ENCODE measurements at places on chromosomes 2 and 18.
A peak's percentile ranks its signal among the peaks of the same experiment; 100 is the strongest.

DNA sequence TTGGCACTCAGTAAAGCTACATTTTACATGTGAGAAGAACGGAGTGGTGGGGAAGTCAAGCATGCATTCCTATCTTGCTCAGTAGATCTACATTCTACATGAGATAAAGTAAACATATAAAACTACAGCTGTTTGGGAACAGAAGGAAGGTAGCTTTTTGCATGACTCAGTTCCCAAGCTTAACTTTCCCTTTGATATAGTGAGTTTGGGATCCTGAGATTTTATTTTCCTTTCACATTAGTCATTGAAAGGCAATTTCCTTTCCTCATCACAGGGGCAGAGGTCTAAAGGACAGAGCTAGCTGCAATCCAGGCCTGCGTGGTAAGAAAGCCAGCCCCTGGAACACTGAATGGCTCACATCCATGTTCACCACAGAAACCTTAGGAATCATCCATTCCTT is 257.2 kb downstream of the SRBD1 start:
- no peak for DNase-seq

DNA sequence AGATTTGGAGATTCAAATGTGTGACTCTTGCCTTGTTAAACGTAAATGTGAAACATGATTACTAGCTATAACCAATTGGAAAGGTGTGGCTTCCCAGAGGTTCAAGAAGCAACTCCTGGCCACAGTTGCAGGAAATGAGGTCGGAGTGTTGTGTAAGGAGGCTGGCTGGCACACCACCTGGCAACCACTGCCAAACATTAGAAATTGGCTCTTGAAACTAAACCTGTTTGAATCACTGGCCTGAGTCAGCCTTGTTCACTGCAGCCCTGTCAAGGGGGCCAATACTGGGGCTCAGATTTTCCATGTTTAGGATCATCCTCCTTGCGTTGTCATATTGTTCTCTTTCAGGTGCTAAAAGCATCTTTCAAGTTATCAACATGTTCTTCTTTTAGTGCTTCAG is 206.3 kb downstream of the ARL6IP6 start:
- no peak for DNase-seq

DNA sequence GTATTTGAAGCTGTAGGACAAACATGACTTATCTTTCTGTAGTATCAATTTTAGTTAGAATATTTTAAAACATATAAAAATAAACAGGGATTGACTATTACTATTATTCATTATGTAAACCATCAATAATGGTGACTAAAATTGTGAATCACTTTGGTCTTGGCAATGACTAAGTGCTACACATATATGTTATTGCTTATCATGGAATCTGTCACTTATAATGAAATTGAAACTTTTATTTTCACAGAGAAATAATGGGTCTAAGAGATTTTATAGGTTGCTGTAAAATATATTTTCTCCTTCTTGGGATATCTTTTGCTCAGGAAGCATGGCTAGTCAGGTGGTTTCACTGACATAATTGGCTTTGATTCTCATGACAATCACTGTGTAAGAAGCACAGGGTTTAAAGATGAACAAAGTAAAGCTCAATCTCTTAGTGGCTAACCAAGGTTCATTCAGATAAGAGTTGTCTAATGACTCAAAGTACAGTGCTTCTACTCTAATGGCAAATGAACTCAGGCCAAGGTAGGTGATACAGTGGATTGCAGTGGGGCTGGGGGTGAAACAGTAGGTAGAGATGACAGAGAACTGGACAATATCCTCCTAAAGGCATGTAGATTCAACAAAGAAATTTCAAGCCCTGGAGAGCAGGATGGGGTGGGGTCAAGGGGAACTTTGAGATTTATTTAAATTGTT is 98.6 kb upstream of the FANCL start:
- no peak for DNase-seq

GRCh38 chr18:32520771-32521170 is 50.1 kb upstream of the GAREM1 start:
- DNase-seq, result no peak

DNA sequence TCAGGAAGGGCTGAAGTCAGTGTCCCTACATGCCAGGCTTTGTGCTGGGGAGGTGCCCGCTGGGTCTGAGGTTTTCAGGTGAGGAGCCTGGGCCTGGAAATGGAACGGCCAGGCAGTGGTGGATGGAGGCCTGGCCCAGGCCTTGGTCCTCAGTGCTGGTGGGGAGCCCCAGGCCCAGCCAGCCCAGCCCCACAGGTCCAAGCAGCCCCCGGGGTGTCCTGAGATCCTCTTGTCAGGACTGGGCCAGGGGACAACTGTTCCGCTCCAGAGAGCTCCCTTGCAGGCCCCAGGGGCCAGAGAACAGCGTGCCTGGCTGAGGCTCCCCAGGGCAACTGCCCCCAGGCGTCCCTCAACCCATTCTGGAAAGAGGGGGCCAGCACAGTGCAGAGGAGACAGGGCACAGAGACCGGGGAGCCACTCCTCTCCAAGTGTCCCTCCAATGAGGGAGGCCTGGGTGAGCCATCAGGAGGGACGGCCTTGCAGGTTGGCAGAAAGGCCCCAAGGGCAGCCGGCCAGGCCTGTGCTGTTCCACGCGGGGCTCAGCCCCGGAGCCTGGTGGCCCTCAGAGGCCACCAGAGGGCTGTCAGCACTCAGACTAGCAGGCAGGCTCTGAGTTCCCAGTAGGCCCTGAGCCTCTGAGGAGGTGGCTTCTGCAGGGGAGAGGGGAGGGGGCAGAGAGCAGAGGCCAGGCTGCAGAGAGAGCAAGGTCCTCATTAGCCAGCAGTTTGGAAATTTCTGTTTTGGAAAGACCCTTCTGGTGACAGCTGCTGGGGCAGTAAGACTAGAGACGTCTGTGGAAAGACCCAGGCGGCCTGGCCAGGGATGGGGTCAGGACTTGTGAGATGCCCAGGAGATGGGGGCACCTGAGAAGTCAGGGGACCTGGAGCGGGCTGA is 29.4 kb upstream of the SNED1 start:
- no peak for DNase-seq

DNA sequence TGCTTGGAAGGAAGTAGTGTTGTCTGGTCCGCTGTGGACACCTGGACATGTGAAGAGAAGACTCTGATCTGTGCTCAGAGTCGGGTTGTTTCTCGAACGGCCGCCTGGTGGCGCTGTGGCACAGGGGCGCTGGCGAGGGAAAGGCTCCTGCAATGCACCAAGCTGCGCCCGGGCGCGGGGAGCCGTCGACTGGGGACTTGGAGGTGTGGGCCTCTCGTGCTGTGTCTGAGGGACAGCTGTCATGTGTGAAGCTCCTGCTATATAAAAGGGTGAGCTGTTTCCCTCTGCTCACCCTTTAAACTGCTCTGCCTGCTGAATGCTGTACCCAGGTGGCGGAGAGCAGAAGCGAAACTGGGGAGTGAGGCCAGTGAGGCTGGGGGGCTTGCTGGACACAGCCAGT is 44.0 kb downstream of the GNAL start:
- DNase-seq, result no peak

GRCh38 chr2:142868229-142868762 is 9.2 kb upstream of the KYNU start:
- DNase-seq, result peak; percentile 78

DNA sequence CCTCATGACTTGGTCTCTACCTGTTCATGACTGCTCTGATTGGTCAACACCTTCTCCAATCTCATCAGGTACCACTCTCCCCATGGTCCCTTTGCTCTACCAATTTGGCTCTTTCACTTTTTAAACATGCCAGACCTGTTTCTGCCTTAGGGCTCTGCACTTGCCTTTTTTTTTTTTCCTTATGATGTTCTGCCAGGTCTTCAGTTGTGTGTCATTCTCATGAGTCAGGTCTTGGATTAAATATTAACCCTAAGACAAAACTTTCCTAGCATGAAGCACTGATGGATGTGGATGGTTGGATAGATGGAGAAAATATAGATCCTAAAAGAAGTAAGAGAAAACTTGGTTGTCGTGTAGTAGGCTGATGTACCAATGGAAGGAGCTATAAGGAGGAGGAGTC is 219.3 kb downstream of the TTC32 start:
- no peak for DNase-seq

GRCh38 chr2:235234736-235235135 is 259.1 kb upstream of the AGAP1 start:
- DNase-seq, result no peak

- DNase-seq, result no peak
These were observed 44.7 kb downstream of the ITSN2 start for GRCh38 chr2:24315669-24316068.

GRCh38 chr2:122323927-122324326 is 568.5 kb downstream of the TSN start:
- no peak for DNase-seq

DNA sequence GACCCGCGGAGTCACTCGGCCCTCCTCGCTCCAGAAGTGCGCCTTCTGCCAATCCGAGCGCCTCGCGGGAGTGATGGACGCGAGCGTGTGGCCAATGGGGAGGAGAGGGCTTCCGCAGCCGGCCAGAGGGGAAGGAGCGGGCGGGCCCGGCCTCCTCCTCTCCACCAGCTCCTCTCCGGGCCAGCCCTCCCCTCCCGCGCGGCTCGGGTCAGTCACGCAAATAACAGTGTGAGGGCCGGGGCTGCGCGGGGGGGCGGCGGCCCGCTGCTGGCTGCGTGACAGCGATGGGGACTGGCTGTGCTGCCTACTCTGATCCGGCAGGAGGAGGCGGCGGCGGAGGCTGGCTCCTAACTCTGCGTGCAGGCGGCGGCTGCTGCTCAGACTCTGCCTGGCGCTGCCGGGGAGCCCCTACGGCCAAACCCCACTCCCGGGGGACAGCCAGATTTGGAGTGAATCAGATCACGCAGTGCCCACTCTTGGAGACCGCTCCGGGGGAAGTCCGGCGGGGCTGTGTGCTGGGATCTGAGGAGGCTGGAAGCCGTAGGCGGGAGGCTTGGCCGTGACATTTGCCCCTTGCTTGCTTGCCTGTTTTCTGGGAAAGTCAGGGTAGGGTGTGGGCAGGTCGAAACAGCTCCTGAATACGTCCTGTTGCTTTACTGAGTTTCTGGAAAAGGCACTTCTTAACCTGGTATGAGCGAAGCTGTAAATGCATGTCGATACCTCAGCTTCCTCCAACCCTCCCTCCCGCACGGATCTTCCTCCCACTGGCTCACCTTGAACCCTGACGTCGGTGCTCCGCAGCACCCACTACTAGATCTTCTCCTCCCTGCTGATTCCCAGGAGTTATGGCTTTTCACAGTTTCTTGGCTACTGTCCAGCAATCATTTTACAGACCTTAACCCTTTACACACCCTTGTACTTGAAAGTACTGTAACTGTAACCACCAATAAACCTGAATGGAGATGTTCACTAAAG is 97.9 kb upstream of the SERTAD2 start:
- DNase-seq, result peak; percentile 98

- no peak for DNase-seq
These were observed 47.1 kb upstream of the CCDC150 start for GRCh38 chr2:196592331-196592910.

DNA sequence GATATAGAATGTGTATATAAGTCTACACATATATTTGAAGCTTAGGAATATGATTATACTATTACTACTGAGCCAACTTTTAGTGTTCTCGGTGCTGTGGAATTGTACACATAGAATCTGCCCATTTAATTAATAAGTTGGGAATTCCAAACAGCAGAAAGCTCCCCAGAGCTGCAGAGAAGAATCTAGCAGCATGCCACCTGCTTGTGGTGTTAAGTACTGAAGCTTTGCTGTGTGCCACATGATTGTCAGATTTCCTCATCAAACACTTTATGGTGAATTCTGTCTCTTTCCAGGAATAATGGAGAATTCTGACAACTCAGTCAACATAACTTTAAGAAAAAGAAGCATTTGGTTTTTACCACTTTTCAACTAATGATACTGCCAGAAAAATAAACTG is 117.8 kb downstream of the WDSUB1 start:
- no peak for DNase-seq

DNA sequence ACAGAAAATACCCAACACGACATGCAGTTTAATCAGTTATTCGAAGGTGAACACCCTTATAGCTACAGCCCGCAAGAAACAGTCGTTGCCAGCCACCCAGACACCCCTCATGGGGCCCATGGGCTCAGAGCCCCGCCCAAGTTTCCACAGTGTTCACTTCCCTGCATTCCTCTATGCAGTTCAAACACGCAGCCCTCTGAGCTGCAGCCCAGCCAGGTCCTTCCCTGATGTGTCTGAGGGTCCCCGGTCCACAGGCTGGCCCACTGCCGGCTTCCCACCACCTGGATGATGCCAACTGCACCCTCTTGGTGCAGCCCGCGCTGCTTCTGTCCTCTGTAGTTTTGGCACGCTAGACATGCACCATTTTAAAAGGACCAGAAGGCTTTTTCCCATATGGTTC is 87.4 kb downstream of the ZNF516 start:
- DNase-seq, result no peak

DNA sequence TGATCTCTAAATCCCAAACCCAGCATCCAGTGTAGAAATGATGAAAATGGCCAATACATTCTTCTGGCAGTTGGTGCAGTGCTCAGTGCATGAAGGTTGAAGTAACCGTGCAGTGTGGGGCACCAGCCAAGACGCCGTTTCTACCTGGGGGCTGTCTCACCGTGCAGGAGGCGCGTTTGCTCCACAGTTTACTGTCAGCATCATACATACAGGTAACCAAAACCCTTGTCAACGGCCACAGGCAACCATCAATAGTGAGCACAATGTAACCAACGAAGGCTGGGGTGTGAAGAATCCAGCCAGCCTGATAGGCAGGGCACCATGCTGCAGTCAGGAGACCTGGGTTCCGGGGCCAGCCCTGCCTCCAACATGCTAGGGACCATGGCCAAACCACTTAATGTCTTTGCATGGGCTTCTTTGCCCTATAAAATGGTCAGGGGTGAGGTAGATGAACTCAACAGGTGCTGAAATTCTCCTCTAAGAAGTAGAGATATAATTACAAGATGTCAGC is 127.5 kb upstream of the ID2 start:
- no peak for DNase-seq

DNA sequence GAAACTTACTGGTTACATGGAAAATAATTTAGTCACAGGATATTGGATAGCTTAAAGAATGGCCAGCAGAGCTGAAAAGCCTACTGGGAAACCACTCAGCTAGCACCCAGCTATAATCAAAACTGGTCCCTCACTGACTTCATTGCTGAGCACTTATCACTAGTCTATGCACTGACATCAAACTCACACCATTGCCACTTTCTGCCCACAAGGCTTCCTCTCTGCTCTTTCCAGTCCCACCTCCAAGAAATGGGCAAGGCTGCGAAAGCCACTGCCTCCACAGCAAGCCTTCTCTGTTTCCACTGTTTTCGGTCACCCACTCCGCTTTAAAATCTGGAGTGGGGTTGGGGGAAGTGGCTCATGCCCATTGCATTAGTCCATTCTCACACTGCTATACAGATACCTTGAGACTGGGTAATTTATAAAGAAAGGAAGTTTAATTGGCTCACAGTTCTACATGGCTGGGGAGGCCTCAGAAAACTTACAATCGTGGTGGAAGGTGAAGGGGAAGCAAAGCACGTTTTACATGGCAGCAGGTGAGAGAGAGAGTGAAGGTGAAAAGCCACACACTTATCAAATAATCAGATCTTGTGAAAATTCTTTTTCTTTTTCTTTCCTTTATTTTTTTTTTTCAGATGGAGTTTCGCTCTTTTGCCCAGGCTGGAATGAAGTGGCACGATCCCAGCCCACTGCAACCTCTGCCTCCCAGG is 77.0 kb upstream of the CERS6 start:
- DNase-seq, result no peak
